Neural crest cell (in vitro differentiated cells): ENCODE measurements at places on chromosomes 16 and 17. TPM values are rescaled to one million over a fixed set of nuclear protein-coding genes. Genes with fewer than 3 reads are reported as not detected.

DNA sequence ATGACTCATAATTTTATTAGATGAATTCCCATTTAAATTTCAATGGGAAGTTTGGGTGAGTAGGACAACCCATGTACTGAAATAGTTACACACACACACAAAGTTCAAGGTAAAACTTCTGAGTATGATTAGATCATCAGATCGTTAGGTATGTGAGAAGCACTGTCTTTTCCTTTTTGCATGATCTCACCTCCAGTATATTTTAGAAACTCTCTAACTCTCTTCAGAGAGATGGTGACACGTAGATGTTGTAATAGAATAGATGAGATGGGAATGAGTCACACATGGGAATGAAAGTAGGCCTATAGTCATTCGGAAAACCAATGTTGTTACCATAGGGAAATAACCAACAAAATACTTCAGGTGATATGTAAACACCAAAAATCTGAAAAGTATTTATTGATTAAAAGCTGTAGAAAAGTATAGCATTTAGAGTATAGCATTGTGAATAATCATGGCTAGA is 22.2 kb downstream of the KRT23 start:
- no peak for DNase-seq

GRCh38 chr17:59777033-59777432 is 69.6 kb downstream of the VMP1 start:
- DNase-seq = no peak

- no peak for DNase-seq
Measured at GRCh38 chr16:67860589-67861398, 12.1 kb upstream of the EDC4 start.

- DNase-seq = no peak
Measured at GRCh38 chr17:66537502-66537901, 235.1 kb downstream of the PRKCA start.

- no peak for DNase-seq
Measured at GRCh38 chr16:54707813-54708212, 222.9 kb upstream of the IRX5 start.

GRCh38 chr17:41801374-41802271 is 10.1 kb downstream of the P3H4 start:
- DNase-seq = peak; percentile 86

DNA sequence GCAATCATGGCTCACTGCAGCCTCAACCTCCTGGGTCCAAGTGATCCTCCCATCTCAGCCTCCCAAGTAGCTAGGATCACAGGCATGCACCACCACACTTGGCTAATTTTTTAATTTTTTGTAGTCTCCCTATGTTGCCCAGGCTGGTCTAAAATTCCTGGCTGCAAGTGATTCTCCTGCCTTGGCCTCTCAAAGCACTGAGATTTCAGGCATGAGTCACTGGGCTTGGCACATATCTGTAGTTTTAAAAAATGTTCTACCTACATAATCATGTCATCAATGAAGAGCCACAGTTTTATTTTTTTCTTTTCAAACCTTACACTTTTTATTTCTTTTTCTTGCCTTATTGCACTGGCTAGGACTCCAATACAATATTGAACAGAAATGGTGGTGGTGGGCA is 33.1 kb upstream of the COL1A1 start:
- DNase-seq = no peak

DNA sequence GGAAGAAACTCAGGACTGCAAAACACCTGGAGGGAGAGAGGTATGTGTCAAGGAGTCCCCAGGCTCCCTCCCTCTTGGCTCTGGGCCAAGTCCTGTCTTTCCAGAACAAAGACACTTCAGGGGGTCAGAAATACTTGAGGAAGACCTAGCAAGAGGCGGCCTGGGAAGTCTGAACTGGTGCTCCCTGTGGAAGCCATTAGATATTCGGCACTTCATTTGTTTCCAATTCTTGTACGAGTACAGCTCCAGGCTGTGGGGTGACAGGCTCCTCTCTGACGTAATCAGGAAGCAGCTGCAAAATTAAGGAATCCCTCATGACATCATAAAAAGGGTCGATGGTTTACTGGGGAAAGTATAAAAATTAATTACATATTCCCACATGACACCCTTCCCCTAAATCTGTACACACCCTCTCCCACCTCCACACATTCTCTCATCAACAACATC is 108.7 kb downstream of the SMG6 start:
- DNase-seq = no peak

GRCh38 chr17:18006495-18007239 is 32.3 kb downstream of the ATPAF2 start:
- no peak for DNase-seq

DNA sequence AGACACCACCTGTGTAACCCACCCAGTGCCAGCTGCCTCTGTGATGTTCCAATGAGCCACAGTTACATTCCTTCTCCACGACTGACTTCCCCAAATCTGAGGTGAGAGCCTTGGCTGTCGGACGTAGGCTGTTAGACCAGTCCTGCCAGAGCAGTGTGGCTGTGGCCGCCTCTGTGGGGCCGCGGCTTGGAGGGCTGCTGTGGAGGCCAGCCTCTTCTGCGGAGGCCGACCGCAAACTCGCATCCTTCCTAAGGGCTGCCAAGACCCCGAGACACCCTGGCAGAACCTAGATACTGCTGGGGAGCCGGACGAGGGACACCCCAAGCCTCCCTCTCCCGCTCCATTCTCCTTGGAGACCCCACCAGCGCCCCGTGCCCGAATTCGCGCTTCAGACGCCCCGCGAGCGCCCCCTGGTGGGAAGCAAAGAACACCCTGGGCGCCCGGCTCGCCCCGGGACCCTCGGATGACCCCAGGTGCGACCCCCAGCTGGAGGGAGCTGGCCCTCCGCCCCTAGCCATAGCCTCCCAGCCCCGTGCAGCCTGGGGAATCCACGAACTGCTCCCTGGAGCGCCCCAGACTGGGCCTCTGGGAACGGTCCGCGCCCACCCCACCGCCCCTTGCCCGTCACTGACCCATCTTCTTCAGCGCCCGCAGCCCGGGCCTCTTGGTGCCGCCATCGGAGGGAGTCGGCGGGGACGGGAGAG is 547 bp downstream of the PLCD3 start:
- peak; percentile 84 for DNase-seq

GRCh38 chr17:56786989-56787482 is 46.7 kb downstream of the C17orf67 start:
- no peak for DNase-seq

DNA sequence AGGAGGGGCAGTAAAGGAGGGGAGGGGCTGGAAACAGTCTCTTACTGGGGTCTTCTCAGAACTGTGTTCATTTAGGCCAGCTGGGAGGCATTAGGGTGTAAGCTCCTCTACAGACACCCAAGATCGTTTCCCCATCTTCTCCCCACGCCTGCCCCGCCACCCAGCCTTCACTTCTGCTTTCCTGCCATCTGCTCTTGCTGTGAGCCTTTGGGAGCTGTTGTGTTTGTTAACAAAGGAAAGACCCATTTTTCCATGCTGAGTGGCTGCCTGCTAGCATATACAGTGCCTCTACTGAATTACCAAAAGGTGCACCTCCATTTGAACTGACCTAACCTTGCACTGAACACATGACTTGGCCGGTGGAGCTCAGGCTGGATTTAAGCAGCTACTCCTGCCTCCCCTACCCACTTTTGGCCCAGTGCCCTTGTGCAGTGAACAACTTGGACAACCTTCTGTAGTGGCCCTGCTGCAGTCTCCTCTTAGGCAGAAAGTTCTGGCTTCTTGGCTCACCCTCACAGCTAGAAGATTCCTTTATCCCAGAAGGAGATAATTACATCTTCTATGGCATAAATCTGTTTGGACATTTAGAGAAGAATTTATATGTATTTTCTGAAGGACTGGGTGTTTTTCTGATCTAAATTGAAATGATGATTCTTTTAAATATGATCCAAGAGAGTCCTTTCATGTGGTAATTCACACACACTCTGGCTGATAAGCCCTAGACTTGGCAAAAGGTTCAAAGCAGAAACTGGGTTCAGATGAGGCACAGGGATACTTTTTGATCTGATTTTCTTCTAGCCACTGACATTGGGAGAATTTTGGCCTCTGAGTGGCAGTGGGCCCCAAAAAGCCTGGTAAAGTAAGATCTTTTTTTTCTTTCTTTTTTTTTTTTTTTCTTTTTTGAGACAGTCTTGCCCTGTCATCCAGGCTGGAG is 81.9 kb upstream of the HNF1B start:
- DNase-seq = no peak

DNA sequence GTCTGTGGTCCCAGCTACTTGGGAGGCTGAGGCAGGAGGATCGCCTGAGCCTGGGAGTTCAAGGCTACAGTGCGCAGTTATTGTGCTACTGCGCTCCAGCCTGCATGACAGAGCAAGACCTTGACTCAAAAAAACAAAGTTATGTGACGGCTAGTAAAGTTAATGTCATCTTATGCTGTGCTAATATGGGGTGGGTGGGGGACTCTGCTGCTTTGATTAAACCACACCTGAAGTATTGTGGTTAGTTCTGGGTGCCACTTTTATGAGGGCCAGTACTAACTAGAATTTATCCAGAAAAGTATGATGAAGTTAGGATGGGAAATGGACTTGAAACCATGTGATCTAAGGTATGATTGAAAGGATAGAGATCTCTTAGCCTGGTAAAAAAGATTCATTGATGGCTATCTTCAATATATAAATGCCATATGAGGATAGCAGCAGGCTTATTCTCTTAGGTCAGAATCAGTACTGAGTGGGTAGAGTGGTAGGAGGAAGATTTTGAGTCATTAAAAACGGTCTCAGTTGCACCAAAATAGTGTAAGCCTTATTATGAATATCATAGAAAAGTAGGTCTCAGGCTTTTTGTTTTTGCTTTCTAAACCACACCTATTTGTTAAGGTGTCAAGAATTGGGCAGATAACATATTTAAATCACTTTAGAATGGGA is 5.6 kb downstream of the WSB1 start:
- DNase-seq = no peak

GRCh38 chr17:28466001-28466400 is 7.4 kb upstream of the SLC13A2 start:
- no peak for DNase-seq

GRCh38 chr16:58842156-58842555 is 108.0 kb upstream of the GOT2 start:
- no peak for DNase-seq

GRCh38 chr17:38750312-38751121 is 2.0 kb upstream of the PSMB3 start:
- DNase-seq = no peak

DNA sequence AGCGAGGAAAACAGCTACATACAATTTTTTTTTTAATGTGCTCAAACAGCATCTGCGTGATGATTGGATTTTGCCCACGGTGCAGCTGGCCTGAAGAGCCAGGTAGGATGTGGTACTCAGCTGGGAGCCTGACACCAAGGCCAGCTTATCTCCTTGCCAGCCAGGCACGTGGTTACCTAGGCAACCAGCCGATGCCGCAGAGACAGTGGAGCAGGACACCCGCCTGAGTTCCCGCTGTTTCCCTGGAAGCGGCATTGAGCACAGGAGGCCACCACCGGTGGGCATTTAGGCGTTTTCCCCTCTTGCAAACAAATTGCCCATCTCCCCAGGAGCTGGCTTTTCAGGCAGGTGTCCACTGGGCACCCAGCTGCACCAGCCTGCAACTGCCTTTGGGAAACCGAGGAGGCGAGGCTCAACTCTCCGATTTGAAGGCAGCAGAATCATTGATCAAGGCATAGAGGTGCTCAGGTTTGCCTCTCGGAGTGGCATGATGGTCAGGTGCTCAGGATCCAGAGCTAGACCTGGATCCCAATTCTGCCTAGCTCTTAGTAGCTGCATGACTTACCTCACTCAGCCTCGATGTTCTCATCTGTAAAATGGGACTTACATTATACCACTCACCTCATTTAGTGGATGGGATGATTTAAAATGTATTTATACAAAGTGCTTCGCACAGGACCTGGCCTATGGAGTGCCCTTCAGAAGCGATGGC is 137.5 kb upstream of the PLCG2 start:
- DNase-seq = no peak

- no peak for DNase-seq
Measured at GRCh38 chr17:78095035-78095434, 33.5 kb downstream of the TMC6 start.

- no peak for DNase-seq
Measured at GRCh38 chr17:76672270-76672851, 28.8 kb upstream of the ST6GALNAC1 start.

GRCh38 chr17:7045492-7046126 is 1.7 kb upstream of the SLC16A11 start:
- peak; percentile 33 for DNase-seq

- no peak for DNase-seq
Measured at GRCh38 chr17:36695082-36695481, 93.7 kb downstream of the MRM1 start.

DNA sequence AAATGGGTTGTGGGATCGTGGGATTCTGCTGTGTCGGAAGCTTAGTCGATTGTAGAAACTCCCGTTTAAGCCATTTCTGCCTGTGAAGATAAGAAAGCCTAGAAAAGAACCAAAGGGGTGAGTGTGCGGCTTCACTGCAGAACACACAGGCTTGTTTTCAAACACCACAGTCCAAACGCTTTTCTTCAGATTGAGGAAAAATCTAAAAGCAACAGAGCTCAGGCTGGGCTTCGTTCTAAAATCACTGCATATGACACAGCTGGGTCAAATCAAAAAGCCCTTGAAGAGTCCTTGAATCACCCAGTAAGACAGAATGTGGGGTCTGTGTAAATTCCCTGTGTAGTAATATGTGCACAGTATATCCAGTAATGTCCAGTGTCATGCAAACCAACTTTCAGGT is 25.7 kb downstream of the NUBP1 start:
- DNase-seq = no peak

DNA sequence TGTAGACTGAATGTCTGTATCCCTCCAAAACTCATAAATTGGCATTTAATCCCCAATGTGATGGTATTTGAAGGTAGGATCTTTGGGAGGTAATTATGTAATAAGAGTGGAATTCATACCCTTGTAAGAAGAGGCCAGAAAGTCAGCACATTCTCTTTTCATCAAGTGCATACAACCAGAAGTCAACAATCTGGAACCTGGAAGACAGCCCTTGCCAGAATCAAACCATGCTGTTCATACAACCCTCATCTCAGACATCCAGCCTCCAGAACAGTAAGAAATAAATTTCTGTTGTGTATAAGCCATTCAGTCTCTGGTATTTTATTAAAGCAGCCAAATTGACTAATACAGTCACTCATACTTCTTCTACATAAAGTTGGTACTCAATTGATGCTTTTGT is 481.0 kb upstream of the SOX9 start:
- DNase-seq = no peak

GRCh38 chr16:66660422-66661209 is 35.9 kb downstream of the CMTM4 start:
- peak; percentile 15 for DNase-seq

Gene SUPT6H
- 70.0 and 72.2 TPM in 2 replicates for total RNA-seq

Gene TMC7
- total RNA-seq = 3.1 and 3.9 TPM in 2 replicates

Gene CACNA1G
- 1.1 TPM in 2 replicates for total RNA-seq

Gene PIK3R6
- total RNA-seq = not detected in 2 replicates

Gene GPS2
- 84.2 and 89.9 TPM in 2 replicates for total RNA-seq

Gene MILR1
- total RNA-seq = not detected in 2 replicates

Gene METTL23
- total RNA-seq = 28.7 and 32.3 TPM in 2 replicates

Gene BICDL2
- total RNA-seq = not detected in 2 replicates

Gene KRTAP3-1
- not detected in 2 replicates for total RNA-seq

Gene TEKT5
- 0.25 and 0.68 TPM in 2 replicates for total RNA-seq

Gene IL17C
- 0.23 TPM in 1 of 2 replicates, not detected in the other for total RNA-seq

Gene SLC16A13
- 11.1 and 12.2 TPM in 2 replicates for total RNA-seq
